ENCODE measurements at places on chromosomes 1 and 21. TPM values are rescaled to one million over a fixed set of nuclear protein-coding genes. Genes with fewer than 3 reads are reported as not detected.

Gene CYP2J2
- 0.29 TPM for total RNA-seq

- DNase-seq, result no peak
These were observed 133.6 kb upstream of the POGK start for GRCh38 chr1:166705376-166706289.

DNA sequence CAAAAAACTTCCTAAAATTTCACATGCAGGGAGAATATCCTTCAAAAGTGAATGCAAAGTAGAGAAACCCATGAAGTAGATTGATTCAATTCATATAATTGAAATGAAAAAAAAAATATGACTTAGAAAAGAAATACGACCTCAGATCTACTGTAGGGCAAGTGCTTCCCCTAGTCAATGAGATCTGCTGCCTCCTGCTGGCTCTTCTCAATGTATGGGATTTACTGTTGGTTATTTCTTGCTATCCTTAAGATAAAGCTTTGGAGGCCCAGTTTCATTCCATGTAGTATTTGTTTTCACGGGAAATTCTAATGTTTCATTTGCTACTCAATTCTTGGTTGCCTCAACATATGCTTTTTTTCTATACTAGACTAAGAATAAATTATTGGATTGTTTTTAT, 46.2 kb downstream of the ZNF648 start:
- DNase-seq, result no peak

- DNase-seq, result no peak
These were observed 59.1 kb downstream of the CAMK2N1 start for GRCh38 chr1:20426923-20427322.

DNA sequence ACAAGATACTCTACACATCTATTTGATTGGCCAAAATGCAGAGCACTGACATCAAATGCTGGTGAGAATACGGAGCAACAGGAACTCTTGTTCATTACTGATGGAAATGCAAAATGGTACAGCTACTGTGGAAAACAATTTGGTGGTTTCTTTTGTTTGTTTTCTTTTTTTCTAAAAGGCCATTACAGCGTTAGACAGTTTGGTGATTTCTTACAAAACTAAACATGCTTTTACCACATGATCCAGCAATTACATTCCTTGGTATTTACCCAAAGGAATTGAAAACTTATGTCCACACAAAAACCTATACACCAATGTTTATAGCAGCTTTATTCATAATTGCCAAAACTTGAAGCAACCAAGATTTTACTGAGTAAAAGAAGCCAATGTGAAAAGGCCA, 66.4 kb upstream of the FBXO28 start:
- DNase-seq, result no peak

Measured in Caco-2 (cell line).